ENCODE measurements at places on chromosomes 1 and 21.

DNA sequence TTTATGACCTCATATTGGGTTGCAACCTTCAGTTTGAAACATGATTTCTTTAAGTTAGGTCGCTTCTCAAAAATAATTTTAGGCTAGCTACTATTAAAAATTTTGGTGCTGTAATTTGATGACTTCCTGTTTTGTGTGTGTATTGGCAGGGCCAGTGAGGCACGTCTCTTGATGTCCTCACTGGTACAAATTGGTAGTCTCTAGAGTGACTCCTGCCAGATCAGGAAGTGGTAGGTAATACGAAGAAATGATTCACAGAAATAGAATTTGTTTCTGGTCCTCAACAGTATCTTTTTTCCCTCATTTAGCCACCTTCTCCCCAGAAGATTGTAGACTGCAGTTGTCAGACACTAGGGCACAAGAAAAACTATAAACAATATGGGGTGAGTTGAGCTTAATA lies 120.9 kb upstream of the KIAA1614 start:
- DNase-seq, result no peak

GRCh38 chr1:174954073-174954460 lies 45.7 kb upstream of the CACYBP start:
- no peak for DNase-seq

DNA sequence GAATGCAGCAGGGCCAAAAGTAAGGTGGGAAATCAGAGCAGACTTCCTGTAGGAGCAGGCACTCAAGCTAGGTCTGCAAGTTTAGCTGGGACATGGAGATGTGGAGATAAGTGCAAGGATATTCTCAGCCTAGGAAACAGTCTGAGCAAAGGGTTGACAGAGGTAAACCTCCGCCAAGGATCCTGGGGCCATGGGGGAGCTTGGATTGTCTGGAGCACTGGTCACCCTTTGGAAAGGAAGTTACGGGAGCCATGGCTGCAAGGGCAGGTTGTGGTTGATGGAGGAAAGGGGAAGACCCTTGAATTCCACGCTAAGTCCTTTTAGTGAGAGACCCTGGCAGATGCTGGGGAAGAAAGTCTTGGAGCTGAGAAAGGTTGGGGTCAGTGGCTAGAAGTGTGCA lies 150.9 kb downstream of the PTPRU start:
- DNase-seq, result no peak

DNA sequence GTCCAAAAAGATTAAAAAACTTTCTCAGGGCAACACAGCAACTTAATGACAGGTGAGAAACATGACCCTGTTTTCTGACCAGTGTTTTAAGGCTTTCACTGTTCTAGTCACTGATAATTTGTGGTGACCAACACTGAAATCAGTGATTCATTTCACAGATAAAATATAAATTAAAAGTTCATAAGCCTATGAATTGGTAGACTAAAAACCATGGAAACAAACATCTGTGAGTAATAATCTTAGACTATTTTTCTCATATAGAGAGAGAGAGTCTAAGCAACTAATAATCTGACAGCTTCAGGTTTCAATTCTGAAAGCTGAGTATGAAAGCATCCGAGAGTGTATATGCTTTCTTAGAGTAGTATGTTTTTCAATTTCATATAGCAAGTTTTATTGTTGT lies 536.9 kb downstream of the ADGRL2 start:
- no peak for DNase-seq

DNA sequence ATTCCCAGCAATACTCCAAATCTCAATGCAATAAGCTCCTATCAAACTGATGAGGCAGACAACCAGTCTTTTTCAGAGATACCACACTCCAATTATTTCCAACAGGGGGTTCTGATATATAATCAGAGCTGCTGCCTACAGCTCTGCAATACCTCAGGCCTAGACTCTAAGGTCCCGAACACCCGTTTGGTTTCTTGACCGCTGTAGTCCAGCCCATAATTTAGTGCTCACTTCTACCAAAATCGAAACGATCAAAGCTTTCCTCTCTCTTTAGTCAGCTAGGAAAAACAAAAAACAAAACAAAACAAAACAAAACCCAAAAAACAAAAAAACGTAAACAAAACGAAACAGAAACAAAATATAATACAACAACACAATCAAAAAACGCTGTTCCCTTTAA lies 453.0 kb downstream of the NEGR1 start:
- DNase-seq, result no peak

DNA sequence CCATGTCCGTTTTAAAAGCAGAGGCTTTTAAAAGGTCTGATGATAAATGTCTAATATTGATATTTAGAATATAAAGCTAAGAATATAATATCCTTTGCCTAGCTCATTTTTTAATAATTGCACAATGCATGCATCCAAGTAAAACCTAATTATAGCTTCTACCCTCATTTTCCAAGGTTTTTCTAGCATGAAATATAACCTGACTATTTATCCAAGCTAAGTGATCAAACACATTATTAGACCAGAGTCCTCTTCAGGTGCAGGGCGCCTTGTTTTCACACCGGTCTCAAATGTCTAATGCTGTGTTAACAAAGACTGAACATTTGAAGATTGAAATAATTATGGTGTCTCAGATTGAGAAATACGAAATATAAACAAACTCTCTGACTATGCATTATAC lies 648.9 kb upstream of the CXADR start:
- no peak for DNase-seq

- DNase-seq, result no peak
Measured at GRCh38 chr1:113950908-113951307, 21.8 kb downstream of the HIPK1 start.

GRCh38 chr1:116498789-116499628 lies 71.8 kb downstream of the CD58 start:
- no peak for DNase-seq

DNA sequence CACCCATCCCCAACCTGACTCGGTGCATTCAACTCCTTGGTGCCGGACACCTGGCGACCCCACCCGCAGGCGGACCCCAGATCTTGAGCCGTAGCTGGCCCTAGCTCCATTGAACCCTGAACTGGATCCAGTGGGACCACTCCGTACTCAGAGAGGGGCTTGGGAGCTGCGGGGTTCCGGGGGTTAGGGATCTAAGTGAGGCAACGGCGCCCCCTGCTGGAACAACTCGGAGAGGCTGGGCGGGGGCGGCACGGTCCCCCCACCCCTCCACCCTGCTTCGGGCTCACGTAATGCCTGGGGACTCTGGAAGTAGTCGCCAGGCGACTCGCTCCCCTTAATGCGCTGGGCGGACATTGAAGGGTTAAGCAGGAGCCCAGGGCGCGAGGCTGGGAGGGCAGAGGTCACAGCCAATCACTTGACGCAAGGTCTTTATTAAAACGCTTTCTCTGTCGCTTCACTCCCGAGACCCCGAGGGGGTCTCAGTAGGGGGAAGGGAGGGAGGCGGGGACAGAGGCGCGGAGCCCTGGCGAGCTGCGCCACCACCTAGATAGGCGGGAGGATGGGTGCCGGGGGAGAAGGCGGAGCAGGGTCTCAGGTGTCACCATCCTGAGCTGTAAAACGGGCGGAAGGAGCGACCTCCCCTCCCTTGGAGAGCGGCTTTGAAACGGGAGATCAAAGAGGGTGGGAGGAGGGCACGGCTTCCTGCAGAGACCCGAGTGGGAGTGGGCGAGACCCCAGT lies 704 bp upstream of the CRABP2 start:
- no peak for DNase-seq

Data from right lobe of liver (tissue), 6 donors.